ENCODE measurements at places on chromosomes 6 and 20. TPM values are rescaled to one million over a fixed set of nuclear protein-coding genes. Genes with fewer than 3 reads are reported as not detected.
A peak's percentile ranks its signal among the peaks of the same experiment; 100 is the strongest.

Gene PROKR2
- not detected for total RNA-seq

Gene TBX18
- not detected for total RNA-seq

Gene GSTA1
- total RNA-seq = not detected

DNA sequence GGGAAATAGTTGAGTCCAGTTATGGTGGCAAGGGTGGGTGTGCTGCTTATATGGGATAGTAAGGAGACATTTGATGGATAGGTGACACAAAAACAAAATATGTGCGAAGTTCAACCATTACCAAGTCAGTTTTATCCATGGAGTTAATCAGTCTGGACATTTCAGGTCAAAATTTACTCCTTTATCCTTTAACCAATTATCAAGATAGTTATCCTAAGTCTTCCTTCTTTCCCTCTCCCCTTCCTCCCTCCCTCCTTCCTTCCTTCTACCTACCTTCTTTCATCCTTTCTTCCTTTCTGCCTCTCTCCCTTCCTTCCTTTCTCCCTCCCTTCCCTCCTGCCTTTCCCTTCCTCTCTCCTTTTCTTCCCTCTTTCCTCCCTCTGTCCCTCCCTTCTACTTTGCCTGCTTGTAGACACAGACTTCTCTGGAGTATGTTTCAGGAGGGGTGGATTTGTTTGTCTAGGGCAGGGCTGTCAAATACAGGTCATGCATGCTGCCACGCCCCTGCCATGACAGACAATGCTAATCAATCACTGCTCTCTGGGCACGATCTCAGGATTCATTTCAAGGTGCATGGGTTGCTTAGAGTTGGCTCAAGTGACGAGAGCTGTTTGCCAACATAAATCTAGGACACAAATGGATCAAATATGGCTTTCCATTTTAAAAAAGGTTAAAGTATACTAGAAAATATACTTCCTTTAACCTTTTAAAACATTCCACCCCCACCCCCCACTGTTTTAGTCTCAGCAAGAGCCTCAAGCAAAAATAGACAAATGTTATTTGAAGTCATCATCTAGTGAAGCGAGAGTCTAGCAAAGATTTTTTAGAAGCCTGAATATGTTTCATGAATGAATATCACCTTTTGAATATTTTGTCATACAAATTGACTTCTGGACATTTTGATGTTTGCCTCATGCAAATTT, 281.6 kb upstream of the CITED2 start:
- no peak for DNase-seq
- no peaks in the 10 kb centered on the region for H3K36me3 ChIP-seq
- no peaks in the 10 kb centered on the region for H3K27me3 ChIP-seq
- H3K27ac ChIP-seq = no peak overlapping the region
- no peaks in the 10 kb centered on the region for H3K4me1 ChIP-seq

- H3K27ac ChIP-seq = no peak overlapping the region
- H3K4me3 ChIP-seq = no peak overlapping the region
- DNase-seq = no peak
- no peaks in the 10 kb centered on the region for H3K27me3 ChIP-seq
- H3K36me3 ChIP-seq = no peaks in the 10 kb centered on the region
Measured at GRCh38 chr20:6837730-6838129, 70.2 kb downstream of the BMP2 start.

Gene CNBD2
- total RNA-seq = 8.4 TPM

- DNase-seq = no peak
- no peaks in the 10 kb centered on the region for H3K27me3 ChIP-seq
- no peak overlapping the region for H3K4me3 ChIP-seq
- H3K36me3 ChIP-seq = no peaks in the 10 kb centered on the region
- no peaks in the 10 kb centered on the region for H3K4me1 ChIP-seq
- no peak overlapping the region for H3K27ac ChIP-seq
Measured at GRCh38 chr6:74199215-74199915, 503.4 kb downstream of the CD109 start.

Gene RUNX2
- 39.3 TPM for total RNA-seq

Gene CST5
- total RNA-seq = not detected

GRCh38 chr6:26273673-26274588, 91.1 kb upstream of the BTN3A2 start:
- no peak overlapping the region for H3K4me3 ChIP-seq
- H3K36me3 ChIP-seq = no peaks in the 10 kb centered on the region
- no peaks in the 10 kb centered on the region for H3K27me3 ChIP-seq
- H3K27ac ChIP-seq = no peak overlapping the region

Gene CAPN11
- total RNA-seq = not detected

Gene C6orf118
- total RNA-seq = not detected

DNA sequence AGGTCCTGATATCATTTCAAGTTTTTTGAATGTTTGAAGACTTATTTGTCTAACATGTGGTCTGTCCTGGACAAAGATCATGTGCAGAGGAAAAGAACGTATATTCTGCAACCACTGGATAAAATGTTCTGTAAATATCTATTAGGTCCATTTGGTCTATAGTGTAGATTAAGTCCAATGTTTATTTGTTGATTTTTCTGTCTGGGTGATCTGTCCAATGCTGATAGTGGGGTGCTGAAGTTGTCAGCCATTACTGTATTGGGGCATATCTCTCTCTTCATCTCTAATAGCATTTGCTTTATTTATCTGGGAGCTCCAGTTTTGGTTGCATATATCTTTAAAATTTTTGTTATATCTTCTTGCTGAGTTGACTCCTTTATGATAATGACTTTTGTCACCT, 258.4 kb upstream of the CITED2 start:
- no peaks in the 10 kb centered on the region for H3K4me1 ChIP-seq
- H3K4me3 ChIP-seq = no peak overlapping the region
- peaks cover 20% of the 10 kb centered on the region for H3K27me3 ChIP-seq
- H3K27ac ChIP-seq = no peak overlapping the region

GRCh38 chr6:135030056-135030473, 24.6 kb downstream of the HBS1L start:
- no peaks in the 10 kb centered on the region for H3K27me3 ChIP-seq
- peak; percentile 27 for DNase-seq
- H3K4me3 ChIP-seq = peak overlapping the region; percentile 44
- peaks cover 76% of the 10 kb centered on the region for H3K4me1 ChIP-seq
- H3K27ac ChIP-seq = peak overlapping the region; percentile 44
- peaks cover 12% of the 10 kb centered on the region for H3K36me3 ChIP-seq

Gene LRP11
- 6.0 TPM for total RNA-seq

Gene DAAM2
- not detected for total RNA-seq

Gene CLPSL2
- total RNA-seq = not detected

DNA sequence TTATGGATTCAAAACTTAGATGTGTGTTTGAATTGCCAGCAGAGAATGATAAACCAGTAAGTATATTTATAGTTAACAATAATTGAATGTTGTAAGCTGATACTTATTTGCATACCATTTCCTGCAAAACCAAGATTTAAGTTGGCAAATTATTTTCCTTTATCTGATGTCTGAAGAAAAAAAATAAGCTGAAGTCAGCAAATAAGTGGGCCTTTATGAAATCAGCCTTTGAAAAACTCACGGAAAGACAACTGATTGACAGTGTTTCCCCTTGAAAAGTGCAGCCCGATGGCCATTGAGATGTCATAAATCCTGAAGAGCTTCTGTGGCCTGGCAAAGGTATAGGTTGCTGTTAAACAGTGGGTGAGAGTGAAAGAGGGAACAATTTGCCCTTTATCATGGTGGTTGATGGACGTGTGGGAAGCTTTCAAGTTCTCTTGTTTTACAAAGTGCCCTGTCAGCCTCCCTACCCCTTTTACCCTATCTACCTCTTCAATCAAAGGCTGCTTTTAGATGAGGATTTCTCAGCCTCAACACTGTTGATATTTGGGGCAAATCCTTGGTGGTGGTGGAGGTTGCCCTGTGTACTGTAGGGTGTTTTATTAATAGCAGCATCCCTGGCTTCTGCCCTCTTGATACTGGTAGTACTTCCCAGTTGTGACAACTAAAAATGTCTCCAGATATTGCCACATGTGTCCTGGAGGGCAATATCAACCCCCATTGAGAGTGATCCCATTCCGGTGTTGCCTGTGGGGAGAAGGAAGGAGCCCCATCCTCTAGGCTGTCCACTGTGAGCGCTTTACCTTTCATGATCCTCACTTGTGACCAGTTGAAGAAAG, 50.2 kb downstream of the VAPB start:
- no peak overlapping the region for H3K4me3 ChIP-seq
- H3K27ac ChIP-seq = peak overlapping the region; percentile 85
- peaks cover 4% of the 10 kb centered on the region for H3K36me3 ChIP-seq
- no peak for DNase-seq
- peaks cover 17% of the 10 kb centered on the region for H3K4me1 ChIP-seq

GRCh38 chr6:37017606-37018197, 12.2 kb downstream of the FGD2 start:
- H3K4me1 ChIP-seq = peaks cover 43% of the 10 kb centered on the region
- DNase-seq = no peak
- H3K4me3 ChIP-seq = peak overlapping the region; percentile 23

Gene SIRPD
- not detected for total RNA-seq

DNA sequence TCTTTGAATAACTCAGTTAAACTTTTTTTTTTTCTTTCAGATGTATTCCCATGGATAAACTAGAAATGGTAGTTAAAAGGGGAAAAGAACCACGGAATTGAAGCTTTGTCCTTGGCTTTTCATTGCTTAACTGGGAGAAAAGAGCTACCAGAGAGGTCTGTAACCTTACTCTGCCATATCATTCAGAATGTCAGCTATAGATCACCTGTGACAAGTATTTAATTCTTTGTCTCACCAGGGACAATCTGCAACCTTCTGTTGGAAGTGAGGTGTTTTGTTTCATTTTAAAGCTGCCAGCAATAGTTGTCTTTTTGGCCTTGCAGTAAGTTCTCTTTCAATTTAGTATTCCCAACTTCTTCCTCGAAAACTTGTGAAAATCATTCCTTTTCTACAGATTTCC, 618.4 kb downstream of the FRK start:
- no peaks in the 10 kb centered on the region for H3K4me1 ChIP-seq
- H3K27me3 ChIP-seq = no peaks in the 10 kb centered on the region
- DNase-seq = no peak
- H3K36me3 ChIP-seq = no peaks in the 10 kb centered on the region

DNA sequence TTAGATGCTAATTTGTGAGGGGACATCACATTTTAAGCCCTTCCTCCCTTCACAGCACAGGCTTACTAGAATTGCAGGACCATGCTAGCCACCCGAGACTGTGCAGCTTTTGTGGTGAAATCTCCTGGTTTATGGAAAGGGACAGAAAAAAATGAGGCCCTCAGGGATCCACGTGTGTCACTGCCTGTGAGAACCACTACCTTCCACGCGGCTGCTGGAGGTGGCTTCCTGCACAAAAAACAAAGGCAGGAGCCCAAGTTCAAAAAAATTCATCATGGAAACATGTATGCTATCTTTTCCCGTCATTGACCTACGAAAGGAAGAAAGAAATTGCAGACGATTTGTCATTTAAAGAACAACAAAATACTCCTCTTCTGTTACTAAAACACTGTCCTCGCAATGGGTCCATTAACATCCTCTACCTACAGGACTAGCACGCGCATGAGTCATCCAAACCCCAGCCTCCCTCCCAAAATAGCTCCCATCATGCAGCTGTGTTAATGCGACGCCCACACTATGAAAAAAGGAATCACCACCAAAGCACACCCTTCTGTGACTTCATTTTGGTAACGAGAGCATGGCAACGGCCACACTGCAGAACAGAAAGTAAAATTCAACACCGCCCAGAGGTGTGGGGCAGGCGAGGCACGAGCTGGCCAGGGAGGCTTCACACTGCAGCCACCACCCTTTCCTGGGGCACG, 45.7 kb downstream of the RAMACL start:
- H3K4me3 ChIP-seq = peak overlapping the region; percentile 83
- H3K36me3 ChIP-seq = no peaks in the 10 kb centered on the region
- H3K27me3 ChIP-seq = no peaks in the 10 kb centered on the region
- DNase-seq = peak; percentile 62
- H3K27ac ChIP-seq = no peak overlapping the region
- peaks cover 25% of the 10 kb centered on the region for H3K4me1 ChIP-seq

DNA sequence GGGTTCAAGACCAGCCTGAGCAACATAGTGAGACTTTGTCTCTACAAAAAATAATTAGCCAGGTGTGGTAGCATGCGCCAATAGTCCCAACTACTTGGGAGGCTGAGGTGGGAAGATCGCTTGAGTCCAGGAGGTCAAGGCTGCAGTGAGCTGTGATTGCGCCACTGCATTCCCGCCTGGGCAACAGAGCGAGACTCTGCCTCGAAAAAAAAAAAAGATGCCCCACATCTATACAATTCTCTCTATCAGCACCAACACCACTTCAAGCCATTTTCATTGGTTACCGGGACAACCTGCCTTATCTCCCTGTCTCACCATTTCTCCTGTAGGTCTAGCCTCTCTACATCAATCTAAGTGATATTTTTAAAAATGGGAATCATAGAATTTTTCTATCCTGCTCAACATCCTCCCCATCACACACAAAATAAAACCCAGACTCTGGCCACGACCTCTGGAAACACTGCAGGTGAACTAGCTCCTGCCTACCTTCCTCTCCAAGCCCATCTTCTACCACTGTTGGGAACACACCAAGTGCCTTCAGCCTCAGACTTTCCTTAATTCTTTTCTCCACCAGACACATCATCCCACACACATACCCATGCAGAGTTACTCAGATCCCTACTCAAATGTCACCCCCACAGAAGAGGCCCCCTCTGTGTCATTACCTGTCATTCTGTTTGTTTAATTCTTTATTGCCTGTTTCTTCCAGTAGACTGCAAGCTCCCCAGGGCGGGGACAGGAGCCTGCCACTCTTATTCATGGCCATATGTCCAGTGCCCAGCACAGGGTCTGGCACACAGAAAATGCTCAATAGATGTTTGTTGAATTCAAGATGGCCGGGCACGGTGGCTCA, 9.6 kb upstream of the PLTP start:
- H3K4me3 ChIP-seq = no peak overlapping the region
- no peak overlapping the region for H3K27ac ChIP-seq
- DNase-seq = no peak
- H3K27me3 ChIP-seq = peaks cover 11% of the 10 kb centered on the region
- no peaks in the 10 kb centered on the region for H3K36me3 ChIP-seq
- H3K4me1 ChIP-seq = peaks cover 12% of the 10 kb centered on the region

DNA sequence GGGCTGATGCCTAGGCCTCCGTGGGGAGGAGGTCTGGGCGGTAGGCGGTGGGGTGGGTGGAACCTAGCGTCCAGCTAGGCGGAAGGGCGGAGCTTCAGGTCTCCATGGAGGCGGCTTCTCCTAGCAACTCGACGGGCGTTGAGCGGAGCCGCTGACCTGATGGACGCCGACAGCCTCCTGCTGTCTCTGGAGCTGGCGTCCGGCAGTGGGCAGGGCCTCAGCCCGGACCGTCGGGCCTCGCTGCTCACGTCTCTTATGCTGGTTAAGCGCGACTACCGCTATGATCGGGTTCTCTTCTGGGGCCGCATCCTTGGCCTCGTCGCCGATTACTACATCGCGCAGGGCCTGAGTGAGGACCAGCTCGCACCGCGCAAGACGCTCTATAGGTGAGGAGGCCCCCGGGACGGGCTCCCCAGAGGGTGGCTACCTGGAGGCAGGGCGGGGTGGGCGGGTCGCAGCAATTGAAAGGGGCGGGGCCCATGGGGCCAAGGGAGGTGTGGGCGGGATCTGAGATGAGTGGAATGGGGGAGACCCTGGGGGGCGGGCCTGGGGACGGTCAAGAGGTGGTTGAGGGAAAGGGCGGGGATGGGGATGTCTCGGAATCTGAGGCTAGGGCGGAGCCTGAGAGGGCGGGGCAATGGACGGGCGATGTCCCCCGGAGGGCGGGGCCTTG, at the start of gene RSPH9:
Gene RSPH9 (plus strand): TSS at position 97 of the 673 bp plus-strand sequence. CDS start 63 bp downstream, at position 160.
- H3K4me3 ChIP-seq = peak within 1 kb of the TSS; percentile 82
- no peaks in the 10 kb centered on the region for H3K27me3 ChIP-seq
- peaks cover 3% of the 10 kb centered on the region for H3K36me3 ChIP-seq
